ENCODE measurements at places on chromosomes 13 and 19. TPM values are rescaled to one million over a fixed set of nuclear protein-coding genes. Genes with fewer than 3 reads are reported as not detected.

- DNase-seq, result no peak
- H3K27ac ChIP-seq, result no peak overlapping the region
- H3K4me1 ChIP-seq, result no peaks in the 10 kb centered on the region
- H3K36me3 ChIP-seq, result peaks cover 33% of the 10 kb centered on the region
- H3K4me3 ChIP-seq, result no peak overlapping the region
- H3K27me3 ChIP-seq, result no peaks in the 10 kb centered on the region
Measured at GRCh38 chr13:113458253-113459065, 5.2 kb upstream of the ADPRHL1 start.

- peaks cover 8% of the 10 kb centered on the region for H3K36me3 ChIP-seq
- H3K4me3 ChIP-seq, result no peak overlapping the region
- peaks cover 29% of the 10 kb centered on the region for H3K4me1 ChIP-seq
- no peaks in the 10 kb centered on the region for H3K27me3 ChIP-seq
Measured at GRCh38 chr19:4980838-4981680, 12.1 kb downstream of the KDM4B start.

DNA sequence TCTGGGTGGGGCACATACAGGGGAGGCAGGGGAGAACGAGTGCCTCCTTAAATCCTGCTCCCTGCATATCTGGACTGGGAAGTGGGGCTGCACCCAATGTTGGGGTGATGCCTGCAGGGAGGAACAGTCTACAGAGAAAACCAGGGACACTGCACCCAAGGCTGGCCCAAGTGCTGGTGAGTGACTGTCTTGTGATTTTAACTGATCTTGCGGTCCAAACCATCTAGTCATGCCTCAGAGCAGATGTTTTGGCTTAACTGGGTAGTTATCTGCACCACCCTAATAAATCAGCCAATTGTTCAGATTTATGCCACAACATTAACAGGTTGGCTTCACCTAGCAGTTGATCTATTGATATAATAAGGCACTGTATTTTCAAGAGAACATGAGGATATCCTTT, 219.2 kb upstream of the IRS2 start:
- no peaks in the 10 kb centered on the region for H3K27me3 ChIP-seq
- no peaks in the 10 kb centered on the region for H3K36me3 ChIP-seq
- H3K4me3 ChIP-seq, result no peak overlapping the region
- no peak for DNase-seq
- no peak overlapping the region for H3K27ac ChIP-seq

DNA sequence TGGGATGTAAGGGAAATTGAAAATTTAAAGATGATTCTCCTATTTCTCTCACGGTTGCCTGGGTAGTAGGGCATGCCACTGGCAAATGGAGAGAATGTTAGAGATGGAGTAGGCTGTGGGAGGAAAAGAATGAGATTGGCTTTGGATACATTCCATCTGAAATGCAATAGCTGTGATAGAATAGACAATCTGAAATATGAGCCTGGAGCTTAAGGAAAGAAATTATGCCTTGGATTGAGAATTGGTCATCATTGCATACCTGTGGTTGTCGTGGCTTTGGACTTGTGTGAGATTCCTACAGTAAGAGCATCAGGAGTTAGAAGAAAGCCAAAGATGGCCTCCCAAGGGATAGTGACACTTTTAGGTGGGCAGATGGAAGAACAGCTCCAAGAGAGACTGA, 305.1 kb upstream of the SLC10A2 start:
- H3K4me1 ChIP-seq, result no peaks in the 10 kb centered on the region
- no peak overlapping the region for H3K4me3 ChIP-seq
- no peaks in the 10 kb centered on the region for H3K36me3 ChIP-seq
- H3K27me3 ChIP-seq, result no peaks in the 10 kb centered on the region
- no peak for DNase-seq

GRCh38 chr13:111541752-111542529, 221.5 kb downstream of the TEX29 start:
- no peaks in the 10 kb centered on the region for H3K27me3 ChIP-seq
- H3K27ac ChIP-seq, result no peak overlapping the region
- no peak overlapping the region for H3K4me3 ChIP-seq
- DNase-seq, result no peak

DNA sequence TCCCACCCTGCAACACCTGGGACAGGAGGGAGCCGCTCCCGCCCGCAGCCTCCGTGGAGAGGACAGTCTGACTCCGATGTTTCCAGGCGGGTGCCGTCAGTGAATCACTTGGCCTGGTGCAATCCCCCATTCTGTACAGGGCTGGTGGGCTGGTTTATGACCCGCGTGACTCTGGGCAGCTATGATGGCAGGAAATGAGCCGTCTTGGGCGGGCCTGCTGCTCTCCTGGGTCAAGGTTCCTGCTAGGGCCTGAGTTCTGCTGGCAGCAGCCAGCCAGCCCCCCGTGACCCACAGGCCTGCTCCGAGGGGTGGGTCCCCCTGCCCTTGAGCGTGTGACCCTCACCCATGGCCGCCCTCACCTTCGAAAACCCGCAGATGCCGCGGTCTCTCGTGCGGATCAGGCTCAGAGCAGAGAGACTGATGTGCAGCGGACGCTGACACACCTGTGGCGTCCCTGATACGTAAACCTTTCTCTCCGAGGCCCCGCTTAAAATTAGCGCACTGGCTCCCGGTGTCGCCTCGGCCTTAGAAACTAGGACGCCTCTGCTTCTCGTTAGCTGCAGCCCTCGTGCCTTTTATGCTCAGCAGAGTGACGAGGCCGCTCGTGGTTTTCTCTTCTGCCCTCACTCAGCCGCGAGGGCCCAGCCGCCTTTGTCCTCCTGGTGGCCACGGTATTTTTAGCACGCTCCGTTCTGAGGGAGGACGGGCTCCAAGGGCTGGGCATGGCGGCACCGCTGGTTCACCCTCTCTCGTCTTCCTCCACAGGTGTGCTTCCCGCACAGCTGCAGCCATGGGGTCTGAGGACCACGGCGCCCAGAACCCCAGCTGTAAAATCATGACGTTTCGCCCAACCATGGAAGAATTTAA, 63.4 kb downstream of the KDM4B start:
- H3K36me3 ChIP-seq, result peaks cover 22% of the 10 kb centered on the region
- H3K27ac ChIP-seq, result no peak overlapping the region
- DNase-seq, result no peak
- H3K27me3 ChIP-seq, result no peaks in the 10 kb centered on the region
- no peaks in the 10 kb centered on the region for H3K4me1 ChIP-seq
- H3K4me3 ChIP-seq, result no peak overlapping the region

GRCh38 chr13:44719857-44720671, 143.9 kb upstream of the TSC22D1 start:
- no peaks in the 10 kb centered on the region for H3K36me3 ChIP-seq
- H3K4me1 ChIP-seq, result no peaks in the 10 kb centered on the region
- no peak for DNase-seq
- H3K4me3 ChIP-seq, result no peak overlapping the region
- H3K27me3 ChIP-seq, result no peaks in the 10 kb centered on the region

DNA sequence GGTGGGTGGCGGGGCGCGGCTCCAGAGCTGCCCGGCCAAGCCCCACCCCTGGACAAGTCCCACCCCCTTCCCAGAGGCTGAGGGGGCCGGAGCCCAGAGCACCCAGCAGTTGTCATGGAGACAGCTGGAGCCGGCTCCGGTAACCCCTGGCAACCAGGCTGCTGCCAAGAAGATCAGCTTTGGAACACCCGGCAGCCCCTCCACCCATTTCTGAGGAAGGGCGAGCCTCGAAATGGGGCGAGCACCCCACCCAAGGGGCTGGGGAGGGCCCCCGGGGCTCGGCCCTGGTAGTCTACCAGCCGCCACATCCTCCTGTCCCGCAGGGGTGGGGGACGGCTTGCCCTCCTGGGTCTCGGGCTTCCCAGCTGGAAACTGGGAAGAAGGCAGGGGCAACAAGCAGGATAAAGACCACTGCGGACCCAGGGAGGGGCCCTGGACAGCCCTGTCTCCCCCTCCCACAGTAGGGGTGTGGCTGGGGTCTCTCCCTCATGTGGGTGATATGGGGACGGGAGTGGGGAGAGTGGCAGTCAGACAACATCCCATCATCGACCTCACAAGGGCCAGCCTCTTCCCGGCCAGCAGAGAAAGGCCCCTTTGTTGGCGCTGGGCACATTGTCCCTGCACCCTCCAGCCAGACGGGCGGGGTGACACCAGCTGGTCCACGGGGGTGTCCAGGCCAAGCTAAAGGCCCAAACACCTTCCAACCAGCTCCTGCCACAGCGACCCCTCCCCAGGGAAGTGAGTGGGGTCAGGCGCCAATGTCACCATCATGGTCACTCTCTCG, 1.5 kb downstream of the CERS1 start:
- H3K27ac ChIP-seq, result no peak overlapping the region
- H3K4me1 ChIP-seq, result peaks cover 14% of the 10 kb centered on the region
- H3K4me3 ChIP-seq, result no peak overlapping the region
- no peaks in the 10 kb centered on the region for H3K36me3 ChIP-seq

GRCh38 chr19:35879068-35879467, 10.7 kb downstream of the APLP1 start:
- H3K27ac ChIP-seq, result no peak overlapping the region
- H3K36me3 ChIP-seq, result no peaks in the 10 kb centered on the region
- no peak overlapping the region for H3K4me3 ChIP-seq

GRCh38 chr19:34336781-34337271, 28.2 kb upstream of the GPI start:
- peaks cover 4% of the 10 kb centered on the region for H3K4me1 ChIP-seq
- DNase-seq, result peak; percentile 53
- H3K27me3 ChIP-seq, result no peaks in the 10 kb centered on the region
- H3K4me3 ChIP-seq, result no peak overlapping the region
- H3K27ac ChIP-seq, result no peak overlapping the region

DNA sequence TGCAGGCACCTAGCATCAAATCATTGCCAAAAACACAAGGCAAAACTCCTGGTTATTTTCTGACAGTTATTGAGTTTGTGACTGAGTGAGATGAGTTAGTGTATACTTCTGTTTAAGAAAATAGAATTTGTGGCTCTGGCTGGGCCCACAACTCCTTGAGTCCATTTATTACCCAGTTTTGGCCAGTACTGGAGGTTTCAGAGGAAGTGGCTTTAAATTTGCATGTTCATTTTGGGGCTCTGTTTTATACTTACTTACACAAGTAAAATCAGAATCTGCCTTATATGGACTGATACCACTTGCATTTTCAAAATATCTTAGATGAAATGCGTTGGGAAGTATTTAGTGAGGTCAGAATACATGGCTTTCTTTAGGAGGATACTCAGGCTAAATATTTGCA, 29.0 kb downstream of the TNFSF11 start:
- H3K4me3 ChIP-seq, result no peak overlapping the region
- H3K36me3 ChIP-seq, result no peaks in the 10 kb centered on the region
- H3K4me1 ChIP-seq, result no peaks in the 10 kb centered on the region
- H3K27me3 ChIP-seq, result no peaks in the 10 kb centered on the region
- no peak overlapping the region for H3K27ac ChIP-seq

DNA sequence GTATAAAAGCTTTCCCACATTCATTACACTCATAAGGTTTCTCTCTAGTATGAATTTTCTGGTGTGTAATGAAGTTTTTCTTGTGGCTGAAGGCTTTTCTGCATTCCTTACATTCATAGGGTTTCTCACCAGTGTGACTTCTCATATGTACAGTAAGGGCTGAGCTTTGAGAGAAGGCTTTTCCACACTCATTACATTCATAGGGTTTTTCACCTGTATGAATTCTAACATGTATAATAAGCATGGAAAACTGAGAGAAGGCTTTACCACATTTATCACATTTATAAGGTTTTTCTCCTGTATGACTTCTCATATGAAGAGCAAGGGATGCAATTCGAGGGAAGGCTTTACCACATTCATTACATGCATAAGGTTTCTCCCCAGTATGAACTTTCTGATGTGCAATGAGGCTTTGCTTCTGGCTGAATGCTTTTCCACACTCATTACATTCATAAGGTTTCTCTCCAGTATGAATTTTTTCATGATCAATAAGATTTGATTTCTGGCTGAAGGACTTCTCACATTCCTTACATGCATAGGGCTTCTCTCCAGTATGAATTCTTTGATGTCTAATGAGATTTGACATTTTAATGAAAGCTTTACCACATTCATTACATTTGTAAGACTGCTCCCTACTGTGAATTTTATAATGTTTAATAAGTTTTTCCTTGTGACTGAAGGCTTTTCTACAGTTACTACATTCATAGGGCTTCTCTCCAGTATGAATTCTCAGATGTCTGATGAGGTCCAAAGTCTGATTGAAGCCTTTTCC, 42.6 kb downstream of the ZNF527 start:
- H3K27me3 ChIP-seq, result no peaks in the 10 kb centered on the region
- no peak overlapping the region for H3K4me3 ChIP-seq
- DNase-seq, result no peak
- no peak overlapping the region for H3K27ac ChIP-seq
- H3K4me1 ChIP-seq, result no peaks in the 10 kb centered on the region

DNA sequence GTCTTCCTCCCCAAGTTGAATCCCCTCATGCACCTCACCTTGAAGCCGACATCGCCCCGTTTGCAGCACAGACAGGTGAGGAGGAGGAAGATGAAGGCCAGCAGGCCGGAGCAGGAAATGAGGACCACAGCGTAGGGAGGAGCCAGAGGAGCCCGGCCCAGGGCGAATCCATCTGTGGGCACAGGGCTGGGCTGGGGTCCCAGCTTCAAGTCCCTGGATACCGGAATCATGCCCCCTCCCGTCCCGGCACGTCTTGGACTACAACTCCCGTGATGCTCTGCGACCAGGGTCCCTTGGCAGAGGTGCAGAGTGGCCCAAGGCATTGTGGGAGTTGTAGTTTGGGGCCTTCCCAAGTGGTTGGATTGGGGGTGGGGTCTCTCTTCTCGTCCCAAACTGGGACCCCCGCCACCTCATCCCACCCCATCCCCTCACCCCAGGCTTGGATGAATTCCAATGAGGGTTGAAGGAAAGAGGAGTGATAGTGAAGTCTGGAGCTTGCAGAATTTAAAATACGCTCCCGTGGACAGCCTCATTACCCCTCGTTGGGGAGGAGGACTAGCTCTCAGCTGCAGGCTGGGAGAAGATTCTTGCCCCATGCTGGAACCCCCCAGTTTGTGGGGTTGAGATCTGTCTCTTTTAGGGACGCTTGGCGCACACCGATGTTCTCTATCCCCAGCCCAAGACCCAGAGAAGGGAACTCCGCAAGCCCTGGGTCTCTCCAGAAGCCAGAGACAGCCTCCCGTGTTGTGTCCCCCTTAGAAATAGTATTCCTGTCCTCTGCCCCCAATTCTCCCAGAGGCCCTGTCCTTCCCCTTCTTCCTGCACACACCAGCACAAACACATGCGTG, 990 bp downstream of the LMTK3 start:
- peaks cover 12% of the 10 kb centered on the region for H3K4me1 ChIP-seq
- DNase-seq, result peak; percentile 79
- peak overlapping the region; percentile 34 for H3K27ac ChIP-seq
- no peaks in the 10 kb centered on the region for H3K27me3 ChIP-seq
- peaks cover 11% of the 10 kb centered on the region for H3K36me3 ChIP-seq
- H3K4me3 ChIP-seq, result peak overlapping the region; percentile 65

The IGFL2 gene
- total RNA-seq, result not detected

The ZNF317 gene
- total RNA-seq, result 51.2 TPM

The BST2 gene
- 43.9 TPM for total RNA-seq

The NKPD1 gene
- 1.3 TPM for total RNA-seq

The ZNF71 gene
- 5.1 TPM for total RNA-seq

The SAMD1 gene
- total RNA-seq, result 59.2 TPM

All from T-cell (primary cell).